ENCODE measurements at places on chromosomes 11 and 22. TPM values are rescaled to one million over a fixed set of nuclear protein-coding genes. Genes with fewer than 3 reads are reported as not detected.

Gene SEC14L6
- total RNA-seq: 0.08 TPM

Gene FBLN1
- total RNA-seq: 348 TPM

Gene TXNRD2
- 29.6 TPM for total RNA-seq

Gene FGF4
- total RNA-seq: not detected

Gene KRTAP5-10
- total RNA-seq: not detected

Data from left cardiac atrium (tissue), 4 donors.